ENCODE measurements at places on chromosomes 12 and 14.

- no peak for DNase-seq
Measured at GRCh38 chr12:94980577-94980976, 22.9 kb downstream of the NDUFA12 start.

DNA sequence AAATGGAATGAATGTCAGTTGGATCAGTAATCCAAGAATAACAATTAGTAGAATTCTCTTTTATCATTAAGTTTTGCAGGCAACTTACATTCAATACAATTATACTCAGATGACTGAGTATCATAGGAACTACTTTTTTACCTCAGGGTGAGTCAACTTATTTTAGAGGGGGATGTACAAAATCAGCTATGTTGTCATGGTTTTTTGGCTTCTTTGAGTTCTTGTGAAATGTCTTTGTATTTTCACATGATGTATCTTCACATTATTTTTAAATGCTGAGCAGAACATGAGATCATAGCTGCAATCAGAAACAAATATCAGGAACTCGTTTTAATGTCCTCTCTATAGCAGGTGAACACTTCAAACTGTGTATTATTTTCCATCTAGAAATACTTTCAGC, 65.3 kb upstream of the PTPRR start:
- DNase-seq = no peak

DNA sequence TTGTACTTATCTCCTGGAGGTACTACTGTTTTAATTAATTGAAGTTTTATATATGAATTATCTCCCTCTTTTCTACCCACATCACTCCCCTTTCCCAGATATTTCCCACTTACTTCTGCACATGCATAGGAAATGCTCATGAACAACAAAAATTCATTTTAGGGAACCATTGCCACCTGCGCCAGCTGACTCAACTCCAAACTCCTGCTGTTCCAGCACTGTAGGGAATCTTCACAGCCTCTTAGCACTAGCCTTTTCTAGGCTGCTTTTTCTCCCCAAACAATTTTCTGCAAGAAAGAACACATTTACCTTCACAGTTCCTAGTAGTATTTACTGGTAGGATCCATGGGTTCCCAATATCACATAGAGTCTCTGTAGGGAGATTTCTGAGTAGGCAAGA, 268.4 kb downstream of the LRFN5 start:
- no peak for DNase-seq

- no peak for DNase-seq
Measured at GRCh38 chr14:60665177-60665550, 15.9 kb upstream of the SIX1 start.

GRCh38 chr12:47947341-47947740, 16.1 kb upstream of the TMEM106C start:
- DNase-seq = no peak

DNA sequence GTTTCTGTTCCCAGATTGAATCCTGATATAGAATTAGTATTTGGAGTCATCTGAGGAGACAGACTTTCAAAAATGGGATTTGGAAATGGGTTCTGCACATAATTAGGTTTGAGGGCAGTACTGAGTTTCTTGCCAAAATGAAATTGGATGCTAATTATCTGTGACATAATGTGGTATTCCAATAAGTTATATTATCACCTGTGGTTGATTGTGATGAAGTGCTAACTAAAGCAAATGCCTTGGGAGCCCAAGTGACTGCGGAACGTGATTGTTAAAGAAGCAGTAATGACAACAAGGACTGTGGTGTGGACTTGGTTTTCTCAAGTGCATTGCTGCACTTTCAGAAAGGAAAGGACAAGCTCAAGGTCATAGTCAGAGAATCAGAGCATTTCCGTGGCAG, 337.0 kb downstream of the IPO8 start:
- DNase-seq = no peak

DNA sequence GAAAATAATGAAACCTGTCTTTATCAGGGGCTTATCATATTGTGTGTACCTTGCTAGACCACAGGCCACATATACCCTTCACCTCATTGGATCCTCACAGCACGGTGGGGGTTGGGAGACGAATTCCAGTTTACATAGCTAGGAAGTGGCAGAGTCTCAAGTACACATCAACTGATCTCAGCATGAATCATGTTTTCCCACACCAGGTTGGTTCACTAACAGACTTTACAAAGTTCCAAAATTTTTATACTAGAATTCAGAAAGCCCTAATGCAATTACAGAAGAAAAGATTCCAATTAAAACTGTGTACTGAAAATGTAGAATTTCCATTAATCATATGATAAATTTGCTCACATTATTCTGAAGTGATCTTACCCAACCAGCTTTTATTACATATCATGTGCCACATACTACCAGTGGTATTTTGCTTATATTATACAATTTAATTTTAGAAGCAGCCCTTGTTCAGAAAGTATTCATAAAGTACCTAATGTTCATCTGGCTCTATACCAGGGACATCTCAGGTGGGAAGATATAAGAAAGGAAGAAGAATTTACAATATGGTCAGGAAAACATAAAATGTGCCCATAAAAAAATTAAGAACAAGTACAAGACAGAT, 196.2 kb downstream of the ITPR2 start:
- no peak for DNase-seq

- no peak for DNase-seq
Measured at GRCh38 chr14:24861083-24861630, 188.8 kb downstream of the STXBP6 start.

DNA sequence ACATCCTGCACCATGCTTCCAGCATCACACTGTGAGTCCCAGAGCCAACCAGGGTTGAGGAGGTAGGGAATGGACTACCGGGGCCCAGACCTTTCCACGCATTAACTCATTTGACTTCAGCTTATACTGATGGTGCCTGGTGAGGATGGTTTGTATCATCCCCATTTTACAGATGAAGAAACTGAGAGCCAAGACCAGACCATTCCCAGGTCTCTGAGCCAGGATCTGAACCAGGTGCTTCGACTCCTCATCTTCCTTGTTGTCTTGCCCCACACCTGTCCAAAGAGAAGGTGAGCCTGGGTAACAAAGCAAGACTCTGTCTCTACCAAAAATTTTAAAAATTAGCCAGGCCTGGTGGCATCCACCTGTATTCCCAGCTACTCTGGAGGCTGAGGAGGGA, 64.4 kb downstream of the MVK start:
- no peak for DNase-seq

GRCh38 chr12:108770269-108770829, 39.0 kb upstream of the CORO1C start:
- no peak for DNase-seq

DNA sequence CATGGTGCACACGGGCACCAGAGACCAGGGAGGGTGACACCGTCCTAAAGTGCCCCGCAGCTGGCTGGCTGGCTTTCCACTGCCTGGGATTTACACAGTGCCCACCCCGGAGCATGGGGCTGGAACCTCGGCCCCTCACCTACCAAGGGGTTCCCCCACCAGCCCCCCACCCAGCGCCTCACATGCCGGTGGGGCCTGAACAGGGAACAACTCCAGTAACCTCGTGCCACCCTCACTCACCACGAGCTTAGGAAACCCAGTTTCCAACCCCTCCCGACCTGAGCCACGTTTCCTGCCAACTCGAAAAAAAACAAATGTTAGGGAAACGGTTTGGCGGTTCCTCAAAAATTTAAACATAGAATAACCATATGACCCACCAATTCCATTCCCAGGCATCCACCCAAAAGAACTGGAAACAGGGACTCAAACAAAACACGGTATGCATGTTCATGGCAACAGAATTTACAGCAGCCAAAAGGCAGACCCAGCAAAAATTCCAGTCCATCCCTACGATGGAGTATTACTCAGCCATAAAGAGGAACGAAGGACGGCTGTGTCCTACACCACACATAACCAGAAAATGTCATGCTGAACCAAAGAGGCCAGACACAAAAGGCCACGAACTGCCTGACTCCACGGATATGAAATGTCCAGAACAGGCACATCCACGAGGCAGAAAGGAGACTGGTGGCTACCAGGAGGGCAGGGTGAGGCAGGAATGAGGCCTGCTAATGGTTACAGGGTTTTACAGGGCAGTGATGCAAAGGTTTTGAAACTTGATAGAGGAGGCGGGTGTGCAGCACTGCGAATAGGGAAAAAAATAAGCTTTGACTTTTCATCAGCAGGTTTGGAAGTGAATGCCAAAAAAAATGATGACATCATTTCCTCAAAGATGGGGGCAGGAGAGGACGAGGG, 68.9 kb downstream of the NCOR2 start:
- no peak for DNase-seq

DNA sequence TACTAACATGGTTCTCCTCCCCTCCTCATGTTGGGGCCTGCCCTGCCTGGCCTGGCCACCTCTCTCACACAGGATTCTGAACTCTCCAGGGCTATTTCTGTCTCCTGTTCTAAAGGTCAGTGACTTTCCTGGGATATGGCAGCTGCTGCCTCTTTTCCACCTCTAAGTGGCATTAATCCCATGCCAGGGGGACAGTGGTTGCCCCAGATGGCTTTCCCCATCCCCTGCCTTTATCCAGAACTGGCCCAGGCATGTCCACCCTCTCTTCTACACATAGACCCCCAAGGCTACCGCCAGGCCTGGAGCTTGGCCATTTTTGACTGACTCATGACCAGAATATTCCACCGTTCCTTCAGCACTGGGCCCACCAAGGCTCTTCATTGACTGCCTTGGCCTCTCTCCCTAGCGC, 90.4 kb downstream of the IRF2BPL start:
- DNase-seq = no peak

DNA sequence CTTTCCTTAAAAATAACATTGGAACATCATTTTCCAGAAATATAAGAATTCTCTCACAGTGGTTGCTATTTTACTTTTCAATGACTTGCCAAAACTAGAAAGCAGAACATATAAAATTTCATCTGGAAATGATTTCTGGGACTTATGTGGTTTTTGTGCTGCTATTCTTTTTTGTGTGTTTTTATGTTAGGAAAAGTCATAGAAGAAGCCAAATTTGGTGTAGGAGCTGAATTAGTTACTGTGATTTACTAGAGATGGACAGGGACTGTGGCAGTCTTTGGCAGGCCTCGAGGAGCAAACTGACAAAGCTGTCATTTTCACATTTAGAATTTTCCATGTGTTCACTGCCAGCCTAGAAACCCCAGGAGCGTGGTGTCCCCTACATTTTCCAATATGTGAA, 38.3 kb upstream of the LDHB start:
- no peak for DNase-seq

DNA sequence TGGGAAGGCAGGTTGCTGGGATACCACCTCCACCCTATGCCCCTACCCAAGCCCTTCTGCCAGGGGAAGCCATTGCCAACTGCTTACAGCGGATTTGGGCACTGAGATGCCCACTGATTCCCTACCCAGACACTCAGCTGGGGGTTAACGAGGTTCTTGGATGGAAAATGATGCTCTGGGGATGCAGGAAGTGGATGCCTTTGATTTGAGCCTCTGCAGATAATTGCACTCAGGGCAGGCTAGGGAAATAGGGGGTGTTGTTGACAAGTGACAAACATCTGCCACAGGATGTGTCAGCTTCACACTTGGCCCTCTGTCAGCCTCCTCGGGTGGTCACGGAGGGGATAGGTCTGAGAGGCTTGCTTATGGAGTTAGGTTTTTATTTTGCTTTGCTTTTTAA, 57.4 kb downstream of the RPH3A start:
- no peak for DNase-seq

DNA sequence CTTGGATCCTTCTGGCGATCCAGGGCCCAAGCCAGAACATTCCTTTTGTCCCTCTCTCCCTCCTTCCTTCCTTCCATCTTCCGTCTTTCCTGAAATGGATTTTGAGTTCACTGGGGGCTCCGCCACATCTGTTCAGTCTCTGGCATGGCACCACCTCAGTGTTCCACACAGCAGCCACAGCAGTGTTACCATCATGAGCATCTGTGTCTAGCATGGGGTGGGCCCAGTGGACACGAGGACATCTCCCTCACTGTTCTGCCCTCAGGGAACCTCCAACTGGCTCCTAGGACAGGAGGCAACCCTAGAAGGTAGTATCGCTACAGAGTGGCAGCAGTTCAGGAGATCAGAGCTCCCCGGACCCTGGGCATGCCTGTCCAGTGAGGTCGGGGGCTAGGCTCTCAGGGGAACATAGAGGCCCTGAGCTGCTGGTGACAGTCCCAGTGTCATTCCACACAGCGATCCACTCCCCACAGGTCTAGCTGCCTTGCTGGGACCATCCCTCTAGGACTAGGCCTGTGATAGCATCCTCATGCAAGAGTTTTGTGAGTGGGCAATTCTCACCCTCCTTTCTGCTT, 59.0 kb downstream of the GALNT16 start:
- DNase-seq = no peak

- no peak for DNase-seq
Measured at GRCh38 chr14:89302396-89302950, 114.6 kb downstream of the FOXN3 start.

GRCh38 chr12:84036912-84037311, 875.7 kb downstream of the SLC6A15 start:
- DNase-seq = no peak

- no peak for DNase-seq
Measured at GRCh38 chr14:68239988-68240771, 420.6 kb downstream of the RAD51B start.

GRCh38 chr12:69464428-69464827, 5.8 kb upstream of the FRS2 start:
- no peak for DNase-seq

DNA sequence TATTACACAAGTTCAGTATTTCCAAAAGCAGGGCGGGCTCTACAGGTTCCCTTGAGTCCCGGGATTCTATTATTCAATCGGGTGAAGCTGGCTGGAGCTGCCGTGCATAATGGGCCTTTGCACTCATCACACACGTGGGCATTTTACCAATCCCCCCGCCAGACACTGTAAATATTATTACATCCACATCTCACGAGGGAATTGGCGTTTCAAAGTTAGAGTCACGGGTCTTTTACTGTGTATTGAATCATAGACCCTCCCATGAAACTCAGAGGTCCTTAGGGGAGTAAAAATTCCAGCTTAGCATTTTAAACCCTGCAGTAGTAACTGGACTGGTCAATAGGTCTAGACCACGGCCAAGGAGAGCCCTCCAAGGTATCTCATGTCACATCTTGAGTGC, 70.3 kb downstream of the MAP1LC3B2 start:
- DNase-seq = no peak

Measured in activated CD4-positive, alpha-beta T cell treated with anti-CD3 and anti-CD28 coated beads for 24 hours (primary cell).